ENCODE measurements at places on chromosomes 2 and 18.

DNA sequence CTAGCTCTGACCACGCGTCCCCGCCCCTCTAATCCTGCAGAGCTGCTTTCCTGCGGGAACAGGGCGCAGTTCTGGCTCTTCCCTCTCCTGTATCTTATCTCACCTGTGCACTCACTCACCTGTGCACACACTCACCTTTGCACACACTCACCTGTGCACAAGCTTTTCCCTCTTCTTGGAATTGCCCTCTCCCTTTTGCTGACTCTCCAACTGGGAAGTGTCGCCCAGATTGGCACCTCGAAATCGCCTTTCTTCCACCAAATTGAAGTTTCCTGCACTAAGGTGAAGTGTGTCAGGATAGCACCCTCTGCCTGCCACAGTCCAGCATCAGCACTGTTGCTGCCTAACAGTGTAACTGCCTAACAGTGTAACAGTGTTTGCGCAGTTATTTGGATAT, 566 bp upstream of the CMPK2 start:
- no peak for DNase-seq

DNA sequence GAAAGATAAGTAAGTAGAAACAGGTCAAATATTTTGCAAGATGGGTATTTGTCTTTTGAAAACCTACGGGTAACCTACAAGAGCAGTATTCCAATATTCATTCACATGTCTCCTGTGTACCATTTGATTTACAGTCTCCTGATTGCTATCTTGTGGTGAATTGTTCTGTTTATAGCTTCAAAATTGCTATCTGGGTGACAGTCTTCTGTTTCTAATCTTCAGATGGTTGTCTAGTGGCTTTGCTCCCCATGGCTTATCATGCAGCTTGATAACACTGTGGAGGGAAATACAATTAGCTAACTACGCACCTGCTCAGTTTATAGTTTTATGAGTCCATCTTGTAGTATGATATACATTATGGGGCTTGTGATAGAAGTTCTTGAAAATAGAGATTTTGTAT, 816.8 kb downstream of the CPS1 start:
- no peak for DNase-seq

GRCh38 chr2:63729362-63729761, 112.3 kb upstream of the UGP2 start:
- no peak for DNase-seq

- DNase-seq = no peak
Measured at GRCh38 chr2:66370824-66371223, 64.1 kb upstream of the MEIS1 start.

DNA sequence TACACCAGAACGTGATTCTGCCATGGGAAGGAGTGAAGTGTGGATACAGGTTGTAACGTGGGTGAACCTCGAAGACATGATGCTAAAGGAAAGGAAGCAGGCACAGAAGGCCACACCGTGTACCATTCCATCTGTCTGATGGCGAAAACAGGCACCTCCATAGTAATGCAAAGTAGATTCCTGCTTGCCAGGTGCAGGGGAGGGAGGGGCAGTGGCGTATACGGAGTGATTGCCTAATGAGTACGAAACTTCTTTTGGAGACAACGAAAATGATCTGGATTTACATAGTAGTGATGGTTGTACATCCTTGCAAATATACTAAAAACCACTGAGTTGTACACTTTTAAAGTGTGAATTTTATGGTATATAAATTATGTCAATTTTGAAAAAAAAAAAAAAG, 106.7 kb downstream of the GBX2 start:
- DNase-seq = no peak

DNA sequence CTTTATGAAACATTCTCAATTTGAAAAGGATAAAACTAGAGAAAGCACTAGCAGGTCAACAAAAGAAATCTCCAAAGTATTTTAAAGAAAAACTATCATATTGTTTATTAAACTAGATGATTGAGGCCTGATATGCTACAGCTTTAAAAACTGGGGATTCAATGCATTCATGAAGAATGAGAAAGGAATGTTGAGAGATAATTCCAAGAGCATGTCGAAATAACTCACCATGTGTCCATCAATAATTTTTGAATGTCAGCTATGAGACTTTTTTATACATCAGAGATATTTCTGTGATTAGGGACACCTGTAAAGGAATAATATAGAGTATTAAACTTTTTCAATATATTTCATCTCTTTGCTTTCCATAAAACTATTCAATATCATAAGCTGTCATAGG, 376.9 kb upstream of the REG3G start:
- no peak for DNase-seq

DNA sequence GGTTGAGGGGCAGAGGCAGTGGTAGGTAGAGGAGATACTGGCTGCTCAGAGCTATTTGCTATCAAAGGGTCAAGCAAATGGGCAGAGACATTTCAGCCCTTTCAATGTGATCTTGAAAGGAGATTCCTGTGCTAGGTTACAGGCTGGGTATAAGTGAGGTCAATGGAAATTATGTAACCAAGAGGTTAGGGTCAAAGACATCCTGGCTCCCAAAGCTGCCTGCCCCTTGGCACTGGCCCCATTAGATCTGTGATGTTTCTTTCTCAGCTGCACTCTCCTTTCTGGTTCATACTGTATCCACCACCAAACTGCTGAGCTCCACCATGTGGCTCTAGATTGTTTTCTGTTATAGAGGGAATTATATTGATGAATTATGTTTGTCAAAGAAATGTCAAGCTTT, 200.4 kb downstream of the AGPS start:
- DNase-seq = no peak
